ENCODE measurements at places on chromosomes 16 and 17.

DNA sequence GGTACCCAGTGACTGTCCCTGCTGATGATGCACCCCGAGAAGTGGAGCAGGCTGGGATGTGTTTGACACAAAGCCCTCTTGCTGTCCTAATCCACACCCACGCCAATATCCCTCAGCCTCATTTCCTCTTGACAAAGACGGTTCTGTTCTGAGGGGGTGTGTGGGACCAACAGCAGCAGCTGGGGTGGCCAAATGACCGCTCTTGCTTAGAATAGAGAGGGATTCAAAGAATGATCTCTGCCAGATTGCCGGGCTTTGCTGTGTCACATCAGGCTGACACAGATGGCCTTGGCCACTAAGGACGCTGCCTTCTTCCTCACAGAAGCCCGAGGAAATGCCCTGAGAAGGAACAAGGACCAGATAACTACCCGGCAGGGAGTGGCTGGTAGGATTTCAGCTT lies 250.7 kb downstream of the NTN1 start:
- DNase-seq, result no peak

GRCh38 chr17:47847341-47848197 lies 3.4 kb downstream of the SP6 start:
- DNase-seq, result no peak

- DNase-seq, result no peak
These were observed 19.8 kb downstream of the FMNL1 start for GRCh38 chr17:45241328-45242028.

GRCh38 chr17:31522987-31523495 lies 131.6 kb downstream of the RAB11FIP4 start:
- DNase-seq, result no peak

- no peak for DNase-seq
These were observed 53.1 kb downstream of the RAP1GAP2 start for GRCh38 chr17:2849327-2849670.

- DNase-seq, result no peak
These were observed 334.5 kb downstream of the SEC14L1 start for GRCh38 chr17:77475016-77475976.

Data from large intestine (tissue), 12 donors.